ENCODE measurements at places on chromosomes 4 and X.

DNA sequence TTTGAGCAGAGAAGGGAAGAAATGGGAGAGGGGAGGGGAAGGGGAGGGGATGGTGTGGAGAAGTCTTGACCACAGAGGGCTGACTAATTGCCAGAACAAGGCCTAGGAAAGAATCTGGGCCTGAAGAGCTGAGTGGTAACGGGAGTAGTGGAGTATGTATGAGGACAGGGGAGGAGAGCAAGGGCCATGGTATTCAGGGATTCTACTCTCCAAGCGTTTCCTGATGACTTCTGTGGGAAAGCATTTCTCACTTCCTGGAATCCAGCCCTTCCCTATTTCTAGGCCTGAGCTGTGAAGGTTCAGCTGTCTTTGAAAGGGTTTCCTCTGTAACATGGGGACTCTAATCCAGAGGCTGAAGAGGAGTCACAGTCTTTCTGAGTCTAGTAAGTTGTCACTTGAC is 19.7 kb upstream of the SOX3 start:
- no peak for DNase-seq

DNA sequence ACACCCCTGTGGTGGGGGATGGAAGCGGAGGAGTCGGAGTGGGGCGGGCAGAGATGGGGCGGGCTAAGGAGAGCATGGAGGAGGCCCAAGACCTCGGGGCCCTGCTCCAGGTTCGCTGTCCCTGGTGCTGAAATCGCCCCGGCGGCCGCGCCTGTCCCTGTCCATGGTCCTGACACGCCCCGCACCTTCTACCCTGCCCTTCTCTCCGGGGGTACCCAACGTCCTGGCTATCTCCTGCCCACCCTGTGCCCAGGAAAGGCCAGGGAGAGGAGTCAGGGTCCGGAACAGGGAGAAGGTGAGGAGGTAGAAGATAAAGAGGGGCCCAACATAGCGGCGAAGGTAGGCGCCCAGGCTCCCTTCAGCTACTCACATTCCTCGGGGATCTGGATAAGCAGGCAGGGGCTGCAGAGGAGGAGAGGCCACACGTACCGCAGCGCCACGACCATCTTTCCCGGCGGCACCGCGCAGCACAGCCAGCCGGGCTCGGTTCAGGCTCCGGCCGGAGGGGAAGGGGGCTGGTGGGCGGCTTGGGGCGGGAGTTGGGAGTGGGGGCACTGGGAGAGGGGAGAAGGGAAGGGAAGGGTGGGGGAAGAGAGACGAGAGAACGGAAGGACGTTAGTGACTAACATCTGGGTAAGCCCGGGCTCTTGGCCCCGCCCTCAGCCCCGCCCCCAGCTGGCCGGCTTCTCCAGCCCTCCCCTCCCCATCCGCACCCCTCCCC is 10.4 kb downstream of the L1CAM start:
- DNase-seq: no peak

DNA sequence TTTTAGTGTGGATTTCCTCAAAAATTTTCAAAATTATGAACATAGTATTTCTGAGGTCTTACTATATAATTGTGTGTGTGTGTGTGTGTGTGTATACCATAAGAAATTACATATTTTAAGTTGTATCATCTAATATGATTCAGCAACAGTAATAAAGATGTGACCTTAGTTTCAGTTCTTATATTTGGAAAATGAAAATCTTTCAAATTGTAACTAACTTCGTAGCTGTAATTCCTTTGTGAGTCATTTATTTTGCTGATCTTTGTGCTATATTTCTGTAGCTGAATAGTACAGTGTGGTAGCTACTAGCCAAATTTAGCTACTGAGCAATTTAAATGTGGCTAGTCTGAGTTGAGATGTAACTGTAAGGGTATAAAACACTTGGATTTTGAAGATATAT is 116.4 kb downstream of the RAP1GDS1 start:
- DNase-seq: no peak

DNA sequence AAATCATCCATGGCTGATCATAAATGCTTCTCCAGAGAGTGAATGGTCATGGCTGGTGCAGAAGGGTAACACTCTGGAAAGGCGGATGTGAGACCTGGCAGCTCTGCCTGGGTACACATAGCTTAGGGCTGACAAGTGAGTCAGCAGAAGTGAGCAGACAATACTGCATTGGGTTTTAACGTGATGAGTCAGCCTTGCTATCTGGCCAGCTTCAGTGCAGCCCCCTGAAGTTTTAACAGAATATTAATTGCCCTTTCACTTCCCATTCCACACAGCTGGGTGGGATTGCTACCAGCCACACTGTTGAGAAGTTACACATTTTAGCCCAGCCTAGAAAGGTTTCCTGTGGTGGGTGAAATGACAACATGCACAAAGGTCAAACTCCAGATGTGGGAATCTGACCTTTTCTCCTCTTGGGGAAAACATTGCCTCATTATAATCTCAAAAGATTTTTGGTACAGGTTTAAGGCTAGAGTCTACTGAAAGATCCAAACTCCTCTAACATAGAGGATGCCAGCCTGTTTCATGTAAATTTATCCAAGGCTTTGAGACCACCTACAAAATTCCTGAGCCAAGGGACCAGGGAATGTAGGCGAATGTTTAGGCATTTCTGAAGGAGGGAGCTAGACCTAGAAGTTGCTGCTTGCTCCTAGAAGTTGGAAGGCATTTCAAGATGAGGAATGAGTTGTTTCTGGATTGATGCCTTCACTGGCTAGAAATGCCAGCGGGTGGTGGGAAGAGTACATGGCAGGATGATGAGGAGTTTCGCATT is 230.3 kb upstream of the PGRMC2 start:
- peak; percentile 25 for DNase-seq

GRCh38 chr4:160716551-160716950 is 1447.2 kb downstream of the FSTL5 start:
- DNase-seq: no peak

DNA sequence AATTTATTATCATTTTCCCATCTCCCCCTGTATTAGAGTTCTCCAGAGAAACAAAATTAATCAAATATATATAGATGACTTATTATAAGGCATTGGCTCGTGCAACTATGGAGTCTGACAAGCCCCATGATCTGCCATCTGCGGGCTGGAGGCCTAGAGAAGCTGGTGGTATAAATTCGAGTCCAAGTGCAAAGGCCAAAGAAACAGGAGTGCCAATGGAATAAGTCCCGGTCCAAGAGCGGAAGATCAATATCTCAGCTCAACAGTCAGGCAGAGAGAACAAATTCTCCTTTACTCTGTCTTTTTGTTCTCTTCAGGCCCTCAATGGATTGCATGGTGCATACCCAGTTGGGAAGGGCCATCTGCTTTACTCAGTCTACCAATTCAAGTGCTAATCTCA is 178.8 kb downstream of the NWD2 start:
- DNase-seq: no peak

GRCh38 chr4:15654593-15655222 is 449 bp downstream of the FBXL5 start:
- no peak for DNase-seq

DNA sequence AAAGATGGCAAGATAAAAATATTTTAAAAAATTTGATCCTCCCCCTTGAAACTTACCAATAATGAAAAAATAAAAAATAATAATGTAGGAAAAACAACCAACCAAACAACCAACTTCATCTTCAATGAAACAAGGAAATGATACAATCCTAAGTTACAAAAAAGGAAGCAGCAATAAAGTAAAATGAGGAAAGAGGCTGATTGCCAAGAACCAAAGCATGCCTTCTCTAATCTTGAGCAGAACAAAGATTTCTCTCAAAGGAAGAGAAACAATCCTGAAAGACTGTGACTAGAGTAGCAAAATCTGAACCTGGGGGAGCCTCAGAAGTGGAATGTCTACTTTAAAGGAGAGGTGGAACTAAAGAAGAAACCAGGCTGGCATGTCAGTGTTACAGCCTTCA is 10.9 kb upstream of the WDFY3 start:
- no peak for DNase-seq

DNA sequence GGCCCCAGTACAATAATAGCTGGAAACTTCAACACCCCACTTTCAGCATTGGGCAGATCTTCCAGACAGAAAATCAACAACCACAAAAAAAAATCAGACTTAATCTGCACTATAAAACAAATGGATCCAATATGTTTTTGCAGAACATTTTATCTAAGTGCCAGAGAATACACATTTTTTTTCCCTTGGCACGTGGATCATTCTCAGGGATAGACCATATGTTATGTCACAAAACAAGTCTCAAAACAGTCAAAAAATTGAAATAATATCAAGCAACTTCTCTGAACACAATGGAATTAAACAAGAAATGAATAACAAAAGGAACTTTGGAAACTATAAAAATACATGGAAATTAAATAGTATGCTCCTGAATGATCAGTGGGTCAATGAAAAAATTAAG is 576.3 kb downstream of the PCDH19 start:
- no peak for DNase-seq

GRCh38 chr4:146062340-146062739 is 113.2 kb upstream of the LSM6 start:
- DNase-seq: no peak

GRCh38 chrX:19990151-19990555 is 708 bp downstream of the BCLAF3 start:
- DNase-seq: no peak

DNA sequence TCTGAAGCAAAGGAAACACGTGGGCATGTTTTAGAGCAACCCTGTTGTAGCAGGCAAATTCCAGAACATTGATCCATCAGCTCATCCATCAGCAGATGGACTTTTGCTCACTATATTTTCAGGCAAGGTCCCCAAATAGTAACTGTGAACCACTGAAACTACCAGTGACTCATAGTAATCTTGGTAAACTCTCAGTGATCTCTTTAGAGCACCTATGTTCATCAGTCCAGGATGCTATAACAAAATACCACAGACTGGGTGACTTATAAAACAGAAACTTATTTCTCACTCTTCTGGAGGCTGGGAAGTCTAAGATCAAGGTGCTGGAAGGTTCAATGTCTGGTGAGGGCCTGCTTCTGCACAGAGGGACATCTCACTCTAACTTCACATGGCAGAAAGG is 28.9 kb upstream of the BTC start:
- no peak for DNase-seq

- DNase-seq: no peak
These were observed 17.7 kb upstream of the RP2 start for GRCh38 chrX:46819136-46819535.

DNA sequence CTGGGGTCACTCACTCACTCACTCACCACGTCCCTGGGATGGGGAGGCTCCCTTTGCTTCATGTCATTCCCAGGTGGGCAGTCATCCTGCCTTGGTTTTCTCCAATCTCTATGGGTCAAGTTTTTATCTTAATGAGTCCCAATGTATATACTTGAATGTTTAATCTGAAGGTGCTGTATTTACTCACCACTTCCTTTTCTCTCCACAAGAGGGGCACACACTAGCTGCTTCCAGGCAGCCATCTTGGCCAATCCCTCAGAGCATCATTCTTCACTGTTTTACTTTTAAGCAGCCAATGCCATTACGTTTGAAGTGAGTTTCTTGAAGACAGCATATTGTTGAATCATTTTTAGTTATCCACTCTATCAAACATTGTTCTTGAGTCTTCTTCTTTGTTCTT is 153.4 kb upstream of the ARSJ start:
- no peak for DNase-seq

Measured in NCI-H446 treated with DMSO at 0.1 percent for 48 hours (cell line).